ENCODE measurements at places on chromosomes 13 and 19.

DNA sequence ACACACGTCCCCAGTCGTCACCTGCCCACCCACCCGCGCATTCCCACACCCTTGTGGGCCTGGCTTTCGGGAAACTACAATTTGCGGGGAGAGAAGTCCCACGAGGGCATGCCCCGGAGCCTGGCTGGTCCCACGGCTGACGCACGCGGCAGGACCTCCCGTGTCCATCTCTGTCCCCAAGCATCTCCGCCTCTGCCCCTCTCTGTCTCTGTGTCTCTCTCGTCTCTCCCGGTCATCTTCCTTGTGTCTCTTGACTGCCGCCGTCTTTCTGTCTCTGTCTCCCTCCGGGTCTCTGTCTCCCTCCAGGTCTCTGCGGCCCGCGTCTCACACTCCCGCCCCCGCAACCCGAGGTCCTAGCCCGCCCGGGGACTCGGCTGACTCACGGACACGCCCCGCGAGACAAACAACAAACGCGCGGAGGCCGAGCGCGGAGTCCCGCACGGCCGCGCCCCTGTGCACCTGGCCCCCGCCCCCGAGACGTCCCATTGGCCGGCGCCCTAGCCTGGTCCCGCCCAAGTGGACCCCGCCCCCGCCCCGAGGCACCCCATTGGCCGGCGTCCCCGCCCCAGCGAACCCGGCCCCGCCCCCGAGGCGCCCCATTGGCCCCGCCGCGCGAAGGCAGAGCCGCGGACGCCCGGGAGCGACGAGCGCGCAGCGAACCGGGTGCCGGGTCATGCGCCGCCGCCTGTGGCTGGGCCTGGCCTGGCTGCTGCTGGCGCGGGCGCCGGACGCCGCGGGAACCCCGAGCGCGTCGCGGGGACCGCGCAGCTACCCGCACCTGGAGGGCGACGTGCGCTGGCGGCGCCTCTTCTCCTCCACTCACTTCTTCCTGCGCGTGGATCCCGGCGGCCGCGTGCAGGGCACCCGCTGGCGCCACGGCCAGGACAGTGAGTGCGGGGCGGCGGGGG is at the start of gene FGF22:
FGF22 (plus strand) TSS at position 627 of the 908 bp plus-strand sequence; CDS start at position 674, 47 bp downstream.
- no peak for DNase-seq

GRCh38 chr19:52662631-52663030 is 24.5 kb upstream of the ZNF83 start:
- no peak for DNase-seq

- DNase-seq = no peak
Observed at GRCh38 chr13:79837741-79838450, 356.9 kb downstream of the NDFIP2 start.

GRCh38 chr13:46321494-46322225 is 65.4 kb downstream of the RUBCNL start:
- no peak for DNase-seq

- no peak for DNase-seq
Observed at GRCh38 chr13:74574964-74575728, 440.9 kb upstream of the KLF12 start.

GRCh38 chr13:75789451-75790197 is 153.5 kb downstream of the LMO7 start:
- no peak for DNase-seq
